ENCODE measurements at places on chromosomes 13 and 19.

- DNase-seq, result no peak
Measured at GRCh38 chr13:100898431-100898830, 223.8 kb upstream of the TMTC4 start.

DNA sequence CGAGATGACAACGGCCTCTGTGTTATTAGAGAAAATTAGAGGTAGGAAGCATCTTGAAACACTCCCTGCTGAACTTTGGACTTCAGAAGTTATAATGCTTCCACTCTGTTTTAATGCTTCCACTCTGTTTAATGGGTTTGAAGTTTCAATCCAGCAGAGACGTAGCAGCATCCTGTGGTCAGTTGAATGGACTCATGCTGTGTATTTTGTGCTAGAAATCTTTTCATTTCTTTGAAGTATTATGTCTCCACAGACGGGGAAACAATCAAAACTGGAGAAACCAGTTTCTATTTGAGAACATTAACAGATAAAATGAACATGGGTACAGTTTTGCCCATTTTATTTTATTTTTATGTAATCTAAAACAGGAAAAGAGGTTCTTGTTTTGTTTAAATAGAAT is 1736.2 kb downstream of the SLITRK5 start:
- no peak for DNase-seq

DNA sequence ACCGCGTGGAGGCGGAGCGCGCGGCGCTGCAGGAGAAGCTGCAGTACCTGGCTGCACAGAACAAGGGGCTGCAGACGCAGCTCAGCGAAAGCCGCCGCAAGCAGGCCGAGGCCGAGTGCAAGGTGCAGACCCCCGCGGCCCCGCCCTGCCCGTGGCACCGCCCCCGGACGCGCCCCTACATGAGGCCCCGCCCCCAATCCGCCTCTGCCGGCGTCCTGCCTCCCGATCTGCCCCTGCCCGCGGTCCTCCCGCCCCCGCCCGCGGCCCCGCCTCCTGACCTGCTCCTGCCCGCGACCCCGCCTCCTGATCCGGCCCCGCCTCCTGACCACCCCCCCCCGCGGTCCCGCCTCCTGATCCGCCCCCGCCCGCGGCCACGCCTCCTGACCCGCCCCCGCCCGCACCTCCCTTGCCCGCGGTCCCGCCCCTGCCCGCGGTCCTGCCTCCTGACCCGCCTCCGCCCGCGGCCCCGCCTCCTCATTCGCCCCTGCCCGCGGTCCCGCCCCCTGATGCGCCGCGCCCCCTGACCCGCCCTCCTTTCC is 11.7 kb downstream of the PRR36 start:
- DNase-seq, result no peak

GRCh38 chr13:103272770-103273169 is 206.6 kb upstream of the SLC10A2 start:
- DNase-seq, result no peak

GRCh38 chr13:113837560-113838355 is 26.1 kb downstream of the GAS6 start:
- DNase-seq, result no peak

GRCh38 chr19:48963371-48964204 is 1.5 kb upstream of the FTL start:
- DNase-seq, result no peak

DNA sequence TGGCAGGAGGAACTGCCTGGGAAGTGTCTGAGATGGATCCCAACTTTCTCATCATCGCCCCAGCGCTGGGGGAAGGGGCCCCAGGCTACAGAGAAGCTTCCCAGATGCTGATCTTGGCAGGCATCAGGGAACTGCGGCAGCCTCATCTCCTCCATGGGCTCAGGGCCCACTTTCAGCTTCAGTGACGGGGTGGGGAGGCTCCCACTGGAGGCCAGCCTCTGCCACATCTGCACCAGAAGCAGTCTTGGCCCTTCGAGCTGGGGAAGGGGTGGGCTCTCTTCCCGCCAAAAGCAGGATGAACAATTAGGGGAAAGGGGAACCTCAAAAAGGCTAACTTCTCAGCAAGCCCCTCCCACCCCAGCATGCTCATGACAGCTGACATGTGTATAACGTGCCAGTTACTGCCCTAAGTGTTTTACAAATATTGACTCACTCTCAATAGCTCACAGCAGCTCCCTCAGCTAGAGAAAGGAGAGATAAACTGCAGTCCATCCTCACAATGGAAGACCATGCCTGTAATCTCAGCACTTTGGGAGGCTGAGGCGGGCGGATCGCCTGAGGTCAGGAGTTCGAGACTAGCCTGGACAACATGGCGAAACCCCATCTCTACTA is 7.1 kb upstream of the S1PR2 start:
- peak; percentile 92 for DNase-seq
